ENCODE measurements at places on chromosomes 6 and 20. TPM values are rescaled to one million over a fixed set of nuclear protein-coding genes. Genes with fewer than 3 reads are reported as not detected.

DSP gene
- 322 TPM for total RNA-seq

RTN4IP1 gene
- total RNA-seq = 21.5 TPM

METTL24 gene
- total RNA-seq = 1.2 TPM

ENPP5 gene
- 3.0 TPM for total RNA-seq

MUC21 gene
- not detected for total RNA-seq

TRERF1 gene
- total RNA-seq = 1.4 TPM

EPB41L1 gene
- 14.6 TPM for total RNA-seq

GNAS-AS1 gene
- 0.25 TPM for total RNA-seq

EEF1E1 gene
- 15.5 TPM for total RNA-seq

HLA-DQA2 gene
- 1.8 TPM for total RNA-seq

NEURL2 gene
- 7.6 TPM for total RNA-seq

EYS gene
- 0.08 TPM for total RNA-seq
